ENCODE measurements at places on chromosomes 1 and 21. TPM values are rescaled to one million over a fixed set of nuclear protein-coding genes. Genes with fewer than 3 reads are reported as not detected.

The S100B gene
- 0.64 TPM for total RNA-seq

The DDR2 gene
- 2.9 TPM for total RNA-seq

The FCRL2 gene
- total RNA-seq = 0.56 TPM

The FBXO44 gene
- 6.4 TPM for total RNA-seq

The LENEP gene
- not detected for total RNA-seq

The KLHDC7A gene
- total RNA-seq = 0.28 TPM

The IFNGR2 gene
- 86.8 TPM for total RNA-seq

The SLC6A17 gene
- 0.28 TPM for total RNA-seq

The LCE2A gene
- total RNA-seq = not detected

The OLIG2 gene
- total RNA-seq = not detected

The FCRL5 gene
- total RNA-seq = 0.72 TPM

The SLC6A9 gene
- total RNA-seq = 46.7 TPM

The AMY1A gene
- not detected for total RNA-seq

The TFF3 gene
- total RNA-seq = 2.3 TPM

The MAB21L3 gene
- 6.7 TPM for total RNA-seq

The SPATA45 gene
- total RNA-seq = not detected

The KCNK2 gene
- total RNA-seq = 0.08 TPM

The FNDC10 gene
- total RNA-seq = 5.7 TPM

The BCAN gene
- total RNA-seq = not detected

The PDZK1IP1 gene
- 273 TPM for total RNA-seq

The SYCP1 gene
- total RNA-seq = not detected

The C8B gene
- not detected for total RNA-seq

The CYP4Z1 gene
- 0.72 TPM for total RNA-seq

The TMEM59 gene
- total RNA-seq = 255 TPM

The ASCL5 gene
- not detected for total RNA-seq

The UBL4B gene
- total RNA-seq = not detected

The RBM8A gene
- 152 TPM for total RNA-seq

The MYOC gene
- total RNA-seq = 0.20 TPM

The SLC5A9 gene
- not detected for total RNA-seq

The DPT gene
- total RNA-seq = 0.56 TPM

The C1orf87 gene
- not detected for total RNA-seq

The ZSWIM5 gene
- total RNA-seq = 0.56 TPM

The MROH7 gene
- total RNA-seq = 0.68 TPM

The COL6A2 gene
- total RNA-seq = 20.5 TPM

The KIF14 gene
- total RNA-seq = 3.1 TPM

The PTAFR gene
- 7.6 TPM for total RNA-seq

The ST6GALNAC5 gene
- 0.96 TPM for total RNA-seq

The ADGRL2 gene
- total RNA-seq = 40.5 TPM

The S100A13 gene
- 52.5 TPM for total RNA-seq

The TSTD1 gene
- 67.9 TPM for total RNA-seq

The PTGS2 gene
- total RNA-seq = 0.80 TPM

The CELF3 gene
- not detected for total RNA-seq

The HLX gene
- total RNA-seq = 0.48 TPM

The IFI44 gene
- 10.7 TPM for total RNA-seq

The PRPF38A gene
- total RNA-seq = 38.1 TPM

The GPR25 gene
- 0.32 TPM for total RNA-seq

The MYBPH gene
- not detected for total RNA-seq

The ARID4B gene
- total RNA-seq = 13.5 TPM

The NUDT4B gene
- not detected for total RNA-seq
